Stimulated activated CD4-positive, alpha-beta T cell treated with anti-CD3 and anti-CD28 coated beads, Interleukin-1b, Interleukin-23, amount 100 ng/mL, for 1 hour (primary cell): ENCODE measurements at places on chromosomes 2 and 18.

- no peak for DNase-seq
Observed at GRCh38 chr2:15187702-15188101, 373.4 kb downstream of the NBAS start.

DNA sequence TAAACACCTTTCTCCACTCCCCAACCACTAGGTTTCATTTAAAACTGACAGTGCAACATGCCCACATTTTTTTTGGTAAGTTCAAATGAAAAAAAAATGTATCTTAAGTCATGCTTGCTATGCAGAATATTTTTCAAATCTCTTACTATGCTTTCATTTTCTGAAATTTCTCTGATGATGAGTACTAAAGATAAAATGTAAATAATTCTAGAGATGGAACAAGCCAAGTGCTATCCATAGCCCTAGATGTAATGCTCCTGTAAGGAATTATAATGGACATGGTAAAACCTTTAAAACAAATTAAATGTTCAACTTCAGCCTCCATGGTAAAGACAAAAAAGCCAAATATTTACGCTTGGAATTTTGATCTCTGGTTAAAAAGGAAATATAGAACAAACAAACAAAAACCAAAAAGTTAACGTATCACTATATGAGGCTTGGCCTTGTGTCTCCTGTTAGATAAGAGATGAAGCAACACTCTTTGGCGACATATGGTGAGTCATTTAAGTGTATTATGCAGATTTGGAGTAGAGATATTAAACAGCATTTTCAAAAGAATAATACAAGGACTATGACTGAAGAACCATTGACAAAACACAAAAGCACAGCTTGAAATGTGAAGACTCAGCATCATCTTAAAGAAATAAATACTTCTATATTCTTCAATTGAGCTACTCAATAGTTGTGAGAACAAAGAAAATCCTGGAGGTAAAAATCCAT lies 392.0 kb upstream of the LYPD1 start:
- DNase-seq: no peak

DNA sequence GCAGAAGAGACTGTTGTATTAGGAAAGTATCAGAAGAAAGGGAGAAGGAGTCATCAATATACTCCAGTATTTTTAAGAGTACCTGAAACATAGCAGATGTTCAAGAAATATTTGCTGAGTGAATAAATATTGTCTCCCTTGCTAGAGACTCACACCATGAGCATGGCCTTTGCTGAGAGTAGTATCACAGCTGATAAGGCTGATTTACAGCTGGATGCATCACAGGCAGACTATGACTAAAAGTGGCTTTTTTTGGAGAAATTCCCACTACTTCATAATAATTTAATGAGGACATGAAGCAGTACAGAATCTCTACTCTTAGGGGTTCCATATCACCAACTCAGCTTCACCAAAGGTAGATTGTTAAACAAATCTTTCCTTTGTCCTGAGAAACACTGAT lies 373.3 kb downstream of the RBM43 start:
- no peak for DNase-seq

- no peak for DNase-seq
Observed at GRCh38 chr18:44089732-44090131, 591.0 kb upstream of the SETBP1 start.

DNA sequence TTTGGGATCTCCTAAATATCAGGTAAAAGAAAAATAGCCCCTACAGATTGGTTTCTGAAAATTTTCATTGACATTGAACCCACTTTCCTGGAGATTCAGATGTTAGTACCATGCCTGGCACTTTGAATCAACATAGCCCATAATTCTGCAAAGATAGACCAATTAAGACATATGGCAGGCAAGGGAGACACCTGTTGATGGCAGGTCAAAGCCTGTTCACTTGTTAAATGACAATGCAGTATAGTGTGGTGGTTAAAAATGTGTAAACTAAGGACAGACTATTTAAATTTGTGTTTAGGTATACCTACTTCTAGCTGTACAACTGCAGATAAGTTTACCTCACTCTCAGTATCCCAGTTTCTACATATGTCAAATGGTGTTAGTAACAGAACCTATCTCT lies 178.1 kb upstream of the MMADHC start:
- DNase-seq: no peak

- DNase-seq: no peak
Observed at GRCh38 chr2:168490015-168490874, 34.2 kb downstream of the CERS6 start.

DNA sequence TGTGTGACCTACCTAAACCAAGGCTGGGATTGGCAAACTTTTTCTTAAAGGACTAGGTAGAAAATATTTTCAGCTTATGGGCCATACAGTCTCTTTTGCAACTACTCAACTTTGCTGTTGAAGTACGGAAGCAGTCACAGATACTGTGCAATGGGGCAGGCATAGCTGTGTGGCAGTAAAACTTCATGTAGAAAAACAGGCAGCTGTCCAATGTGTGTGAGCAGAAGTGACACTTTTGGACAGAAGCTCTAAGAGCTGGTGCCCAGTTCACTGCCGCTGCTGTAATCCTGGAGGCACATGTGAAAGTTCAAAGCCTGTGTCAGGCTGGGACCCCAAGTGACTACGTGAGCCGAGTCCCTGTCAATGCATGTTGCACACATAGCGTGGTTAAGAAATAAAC lies 46.7 kb downstream of the MAPK4 start:
- DNase-seq: no peak

DNA sequence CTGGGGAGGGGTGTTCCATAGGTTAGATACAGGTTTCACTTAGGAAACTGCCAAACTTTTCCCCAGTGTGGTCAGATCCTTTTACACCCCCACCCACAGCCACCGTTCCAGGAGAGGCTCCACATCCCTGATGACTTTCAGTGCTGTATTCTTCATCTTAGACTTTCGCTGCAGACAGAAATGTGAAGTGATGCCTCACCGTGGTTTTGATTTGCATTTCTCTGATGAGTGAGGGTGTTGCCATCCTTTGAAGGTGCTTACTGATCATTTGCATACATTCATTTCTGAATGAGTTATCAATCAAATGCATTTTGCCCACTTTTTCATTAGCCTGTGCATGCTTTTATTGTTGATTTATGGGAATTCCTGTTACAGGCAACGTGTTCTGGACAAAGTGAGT lies 14.9 kb downstream of the COPS9 start:
- no peak for DNase-seq

- DNase-seq: no peak
Observed at GRCh38 chr2:109182426-109182825, 53.4 kb downstream of the SH3RF3 start.

DNA sequence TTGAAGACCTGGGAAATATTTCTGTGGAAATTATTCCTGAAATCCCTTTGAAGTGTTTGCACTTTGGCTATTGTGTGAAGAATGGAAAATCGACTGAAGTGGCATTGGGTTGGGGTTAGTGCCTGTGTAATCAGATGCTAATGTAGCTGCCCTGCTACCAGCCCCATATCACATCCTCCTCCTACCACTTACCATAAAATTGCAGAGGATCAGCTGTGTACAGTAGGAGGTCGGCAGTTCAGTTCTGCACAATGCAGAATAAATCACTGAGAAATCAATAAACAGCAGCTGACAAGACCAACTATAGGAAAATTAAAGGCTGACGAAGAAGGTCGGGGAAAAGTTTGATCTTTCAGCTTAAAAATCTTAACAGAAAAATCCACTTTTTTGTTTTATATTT lies 440.9 kb downstream of the PTPRM start:
- no peak for DNase-seq

DNA sequence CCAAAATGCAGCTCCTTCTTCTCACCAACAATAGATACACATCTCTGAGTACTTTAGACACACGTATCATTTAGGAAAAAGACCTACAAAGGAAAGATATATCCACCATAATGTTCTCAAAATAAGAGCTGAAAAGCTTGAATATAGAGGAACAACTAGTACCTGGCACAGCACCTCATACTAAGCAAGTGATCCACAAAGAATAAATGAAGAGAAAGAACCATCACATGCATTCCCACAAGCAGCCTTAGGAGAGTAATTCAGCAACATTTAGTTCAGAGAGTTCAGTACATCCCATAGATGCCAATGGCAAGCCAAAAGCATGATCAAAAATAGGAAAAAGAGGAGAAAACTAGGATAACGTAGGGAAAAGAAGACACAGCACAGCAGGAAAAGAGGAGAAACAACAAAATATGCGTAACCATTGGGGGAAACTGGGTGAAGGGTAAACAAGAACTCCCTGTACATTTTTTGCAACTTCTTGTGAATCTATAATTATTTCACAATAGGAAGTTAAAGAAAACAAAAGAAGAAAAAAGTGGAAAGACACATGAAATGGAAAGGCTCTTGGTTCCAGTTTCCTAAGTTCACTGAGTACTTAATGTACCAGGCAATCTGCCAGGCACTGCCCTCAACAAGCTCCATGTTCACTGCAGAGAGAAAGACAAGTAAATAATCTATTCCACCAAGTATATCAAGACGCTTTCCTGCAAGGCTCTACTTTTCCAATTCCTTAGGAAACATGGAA lies 22.3 kb downstream of the CLASP1 start:
- DNase-seq: no peak

GRCh38 chr2:62118160-62118559 lies 77.8 kb upstream of the B3GNT2 start:
- DNase-seq: no peak

- no peak for DNase-seq
Observed at GRCh38 chr18:3970929-3971328, 484.2 kb downstream of the DLGAP1 start.

DNA sequence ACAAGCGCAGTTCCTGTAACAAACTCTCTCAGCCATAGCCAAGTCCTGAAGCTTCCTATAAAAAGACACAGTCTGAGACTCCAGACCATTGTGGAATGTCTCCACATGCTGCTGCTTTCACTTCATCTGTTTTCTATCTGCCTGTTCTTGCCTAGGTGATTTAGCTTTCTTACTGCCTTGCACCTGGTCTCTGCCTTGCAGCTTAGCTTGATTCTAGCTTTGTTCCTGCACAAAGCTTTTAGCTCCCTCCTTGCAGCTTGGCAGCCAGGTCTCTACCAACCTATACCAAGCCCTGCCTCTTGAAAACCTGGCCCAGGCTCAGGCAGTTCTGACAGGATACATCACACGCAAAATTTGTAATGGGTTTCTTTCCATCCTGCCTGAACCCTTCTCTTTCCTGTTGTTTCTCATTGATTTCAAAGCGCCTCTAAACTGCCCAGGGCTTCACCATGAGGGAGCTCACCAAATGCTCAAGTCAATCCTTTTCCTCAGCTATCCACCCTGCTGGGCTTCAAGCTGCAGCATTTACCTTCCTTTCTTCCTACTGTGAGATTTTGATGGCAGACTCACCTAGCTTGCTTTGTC lies 941.3 kb upstream of the NXPH2 start:
- DNase-seq: no peak
